G401 (cell line): ENCODE measurements at places on chromosomes 5 and 9.

- no peak for DNase-seq
Observed at GRCh38 chr9:95605101-95605500, 88.3 kb upstream of the PTCH1 start.

GRCh38 chr5:87069974-87070608 lies 197.6 kb upstream of the RASA1 start:
- peak; percentile 18 for DNase-seq

- DNase-seq, result no peak
Observed at GRCh38 chr5:150323092-150323491, 20.4 kb upstream of the ARSI start.

DNA sequence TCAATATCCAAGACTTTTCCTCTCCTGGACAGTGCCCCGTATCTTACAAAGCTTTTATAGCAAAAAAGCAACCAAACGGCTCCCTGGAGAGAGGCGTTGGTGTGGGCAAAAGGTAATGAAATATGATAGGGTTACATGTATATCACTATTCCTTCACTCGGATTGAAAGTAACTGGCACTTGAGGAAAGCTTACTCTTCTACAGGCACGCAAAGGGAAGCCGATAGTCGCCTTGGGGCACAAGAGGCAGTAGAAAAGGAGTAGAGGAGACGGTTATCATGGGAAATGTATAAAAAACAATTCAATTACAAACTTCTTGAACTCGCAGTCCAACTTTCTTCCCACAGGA lies 1.1 kb downstream of the DIAPH1 start:
- no peak for DNase-seq

DNA sequence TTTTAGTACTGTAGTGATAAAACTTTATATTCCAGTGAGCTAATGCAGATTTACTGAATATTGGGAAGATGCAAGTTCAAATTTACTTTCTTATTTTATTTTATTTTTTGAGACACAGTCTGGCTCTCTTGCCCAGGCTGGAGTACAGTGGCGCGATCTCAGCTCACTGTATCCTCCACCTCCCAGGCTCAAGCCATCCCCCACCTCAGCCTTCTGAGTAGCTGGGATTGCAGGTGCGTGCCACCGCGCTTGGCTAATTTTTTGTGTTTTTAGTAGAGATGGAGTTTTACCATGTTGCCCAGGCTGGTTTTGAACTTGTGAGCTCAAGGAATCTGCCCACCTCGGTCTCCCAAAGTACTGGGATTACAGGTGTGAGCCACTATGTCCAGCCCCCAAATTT lies 9.9 kb downstream of the PHAX start:
- no peak for DNase-seq

DNA sequence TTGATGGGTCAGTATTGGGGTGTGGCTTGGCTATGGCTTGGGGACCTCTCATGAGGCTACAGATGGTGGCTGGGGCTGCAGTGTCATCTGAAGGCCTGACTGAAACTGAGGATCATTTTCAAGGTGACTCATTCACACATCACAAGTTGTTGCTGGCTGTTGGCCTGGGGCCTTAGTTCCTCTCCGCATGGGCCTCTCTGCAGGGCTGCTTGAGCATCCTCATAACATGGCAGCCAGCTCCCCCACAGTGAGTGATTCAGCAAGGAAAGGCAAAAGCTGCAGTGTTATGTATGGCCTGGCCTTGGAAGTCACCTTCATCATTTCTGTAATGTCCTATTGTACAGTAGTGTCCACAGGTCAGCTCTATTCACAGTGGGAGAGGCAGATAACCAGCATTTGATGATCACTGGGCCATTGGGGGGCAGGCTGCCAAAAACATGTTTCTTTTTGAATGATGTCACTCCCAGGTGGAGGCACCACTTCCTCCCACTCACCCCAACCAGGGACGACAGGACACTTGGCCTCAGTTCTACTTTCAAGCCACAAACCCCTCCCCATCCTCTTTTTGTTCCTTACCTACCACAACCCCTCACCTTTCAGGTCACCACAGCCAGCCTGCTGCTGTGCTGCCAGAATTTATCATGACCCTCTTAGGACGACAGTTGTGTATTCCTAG lies 14.4 kb downstream of the FGD3 start:
- no peak for DNase-seq

DNA sequence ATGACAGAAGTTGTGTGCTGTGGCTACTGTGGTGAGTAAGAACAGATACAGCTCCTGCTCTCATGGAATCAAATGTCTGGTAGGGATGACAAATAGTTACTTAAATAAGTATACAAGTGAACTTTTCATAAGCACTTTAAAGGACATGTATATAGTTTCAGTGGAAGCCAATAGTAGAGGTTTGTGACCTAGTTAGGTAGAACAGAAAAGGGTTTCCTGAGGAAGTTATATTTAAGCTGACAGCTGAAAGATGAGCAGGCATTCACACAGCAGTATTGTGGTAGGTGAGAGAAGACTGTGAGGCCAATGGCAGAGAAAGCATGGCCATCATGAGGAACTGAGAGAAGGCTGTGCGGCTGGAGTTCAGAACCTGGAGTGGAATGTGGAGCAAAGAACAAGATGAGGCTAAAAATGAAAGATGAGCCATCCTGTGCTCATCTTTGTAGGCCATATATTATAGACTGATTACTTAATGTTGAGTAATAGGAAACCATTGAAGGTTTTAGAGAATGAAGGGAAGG lies 15.4 kb downstream of the FAM174A start:
- no peak for DNase-seq

DNA sequence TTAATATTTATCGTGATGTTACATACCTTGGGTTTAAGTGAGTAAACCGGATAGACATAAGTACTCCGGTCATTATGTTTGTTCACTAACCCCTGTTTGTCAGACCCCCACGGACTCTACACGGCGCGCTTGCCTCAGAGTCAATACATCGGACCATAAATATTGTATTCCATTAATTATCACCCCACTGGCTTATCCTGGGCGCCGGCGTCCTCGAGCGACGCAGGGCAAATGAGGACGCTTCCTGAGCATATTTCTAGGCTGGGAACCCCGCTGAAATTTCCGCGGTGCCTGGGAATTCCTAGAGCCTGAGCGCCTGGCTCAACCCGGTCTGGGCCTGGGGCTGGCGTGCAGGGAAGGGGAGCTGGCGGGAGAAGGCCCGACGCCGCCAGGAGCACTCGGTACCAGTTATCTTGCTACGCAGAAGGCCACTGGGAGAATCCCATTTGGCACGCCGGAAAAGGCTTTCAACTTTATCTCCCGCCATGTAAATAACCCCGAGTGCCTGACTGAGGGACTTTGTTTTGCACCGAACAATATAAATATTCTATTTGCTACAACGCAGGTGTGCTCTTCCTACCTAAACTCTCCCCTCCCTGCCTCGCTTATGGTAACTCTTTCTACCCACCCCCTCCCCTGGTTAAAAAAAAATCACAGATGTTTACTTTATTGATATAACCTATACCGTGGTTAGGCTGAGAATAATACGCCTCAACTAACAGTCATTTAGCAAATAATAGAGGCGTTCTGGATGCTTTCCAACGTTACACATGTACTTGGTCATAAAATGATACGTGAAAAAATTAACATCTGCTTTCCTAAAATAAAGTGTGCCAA lies 19.4 kb downstream of the NR2F1 start:
- DNase-seq, result peak; percentile 81

- DNase-seq, result no peak
Observed at GRCh38 chr5:35319333-35320002, 89.2 kb upstream of the PRLR start.

- peak; percentile 84 for DNase-seq
Observed at GRCh38 chr5:160802592-160802991, 49.4 kb downstream of the ATP10B start.

GRCh38 chr9:92377876-92378275 lies 26.5 kb downstream of the OGN start:
- no peak for DNase-seq

GRCh38 chr5:135196483-135196882 lies 162.5 kb upstream of the PITX1 start:
- no peak for DNase-seq

DNA sequence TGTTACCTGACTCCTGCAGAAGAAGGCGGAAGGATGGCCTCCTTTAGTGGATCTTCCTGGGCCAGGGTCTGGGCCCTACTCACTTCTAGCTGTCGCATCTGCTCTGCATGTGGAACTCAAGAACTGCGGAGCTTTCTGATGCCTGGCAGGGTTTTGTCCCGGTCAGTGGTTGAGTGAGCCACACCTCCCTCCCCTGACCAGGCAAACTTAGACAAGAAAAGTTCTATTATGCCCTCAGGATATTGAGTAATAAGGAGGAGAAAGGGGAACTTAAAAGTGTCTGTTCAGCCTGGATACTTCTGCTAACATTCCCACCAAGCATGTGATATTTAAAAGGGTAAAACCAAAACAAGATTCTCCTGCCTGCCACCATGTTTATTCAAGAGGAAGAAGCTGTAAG lies at the start of gene FYB1:
TSS of gene FYB1 (minus strand) at position 127 of the 400 bp plus-strand sequence. CDS start 16,603 bp downstream, outside the sequence.
- no peak for DNase-seq

DNA sequence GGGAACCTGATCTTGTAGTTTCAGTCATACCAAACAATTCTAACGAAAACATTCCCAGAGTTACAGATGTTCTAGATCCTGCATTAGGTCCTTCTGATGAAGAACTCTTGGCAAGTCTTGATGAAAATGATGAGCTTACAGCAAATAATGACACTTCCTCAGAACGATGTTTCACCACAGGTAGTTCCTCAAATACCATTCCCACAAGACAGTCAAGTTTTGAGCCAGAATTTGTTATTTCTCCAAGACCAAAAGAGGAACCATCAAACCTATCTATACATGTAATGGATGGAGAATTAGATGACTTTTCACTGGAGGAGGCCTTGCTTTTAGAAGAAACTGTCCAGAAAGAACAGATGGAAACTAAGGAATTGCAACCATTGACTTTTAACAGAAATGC lies 21.0 kb downstream of the RMI1 start:
- no peak for DNase-seq

- DNase-seq, result no peak
Observed at GRCh38 chr9:6917162-6917561, 159.4 kb downstream of the KDM4C start.

DNA sequence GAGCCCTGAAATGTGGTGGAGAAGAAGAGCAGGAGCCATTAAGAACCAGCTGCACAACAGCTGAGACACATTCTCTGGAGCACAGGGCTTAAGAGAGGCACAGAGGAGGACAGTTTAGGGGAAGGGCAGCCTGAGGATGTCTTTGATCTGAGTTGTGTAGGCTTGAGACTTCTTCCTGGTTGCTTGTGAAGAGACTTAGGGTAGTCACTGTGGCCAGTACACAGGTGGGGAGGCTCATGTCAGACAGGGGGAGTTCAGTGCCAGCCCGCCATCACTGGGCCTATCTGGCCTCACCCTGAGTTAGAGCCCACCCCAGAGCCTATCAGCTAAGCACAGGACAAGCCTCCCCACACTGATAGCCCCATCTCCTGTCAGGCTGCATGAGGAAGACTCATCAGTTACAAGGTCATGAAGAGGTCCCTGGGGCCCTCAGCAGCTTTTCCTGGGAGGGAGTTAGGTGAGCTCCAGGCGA lies 19.8 kb downstream of the SLC22A4 start:
- DNase-seq, result no peak

DNA sequence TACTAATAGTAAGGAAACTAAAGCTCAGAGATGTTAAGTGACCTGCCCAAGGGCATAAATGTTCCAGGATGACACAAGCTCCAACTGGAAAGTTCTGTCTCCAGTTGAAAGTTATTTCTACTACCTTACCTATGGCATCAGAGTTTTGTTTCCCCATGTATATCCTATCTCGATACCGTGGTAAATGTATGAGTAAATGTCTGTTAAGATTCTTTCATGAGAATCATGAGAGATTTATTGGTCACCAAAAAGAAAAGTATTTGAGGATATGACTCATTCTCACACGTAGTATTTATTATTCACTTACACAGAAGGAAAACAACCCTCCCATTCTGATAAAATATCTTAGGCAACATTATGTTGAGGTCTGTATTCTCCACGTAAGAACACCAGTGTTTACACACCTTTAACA lies 11.1 kb upstream of the SHOC1 start:
- DNase-seq, result no peak

DNA sequence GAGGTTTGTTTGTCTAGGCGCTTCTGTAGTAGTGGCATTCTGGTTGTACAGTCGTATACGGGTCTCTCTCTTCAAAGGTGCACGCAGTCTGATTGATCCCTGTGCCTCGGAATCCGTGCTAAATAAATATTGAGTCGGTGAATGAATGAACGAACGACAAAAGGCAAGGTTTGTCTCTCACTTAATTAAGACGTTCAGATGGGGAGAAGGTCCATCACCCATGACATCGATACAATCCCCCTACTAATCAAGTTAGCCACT lies 500 bp upstream of the CREBRF start:
- DNase-seq, result no peak

DNA sequence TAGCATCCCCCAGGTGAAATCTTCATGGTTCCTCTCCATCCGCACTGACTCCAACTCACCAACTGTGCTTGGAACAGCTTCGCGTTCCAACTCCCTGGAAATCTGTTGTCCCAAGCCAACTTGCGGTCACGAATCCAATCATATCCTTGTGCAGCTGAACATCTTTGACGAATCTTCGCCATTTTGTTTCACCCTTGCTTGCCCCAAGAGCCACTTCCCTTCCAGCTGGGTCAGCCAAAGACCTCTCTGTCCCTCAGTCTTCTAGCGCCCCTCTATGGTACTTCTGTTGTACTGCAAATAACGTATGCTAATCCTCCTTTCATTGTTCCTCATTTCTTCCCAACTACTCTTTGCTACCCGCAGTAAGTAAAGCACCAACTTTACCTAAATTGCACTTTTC lies 61.0 kb upstream of the TARS1 start:
- DNase-seq, result no peak

DNA sequence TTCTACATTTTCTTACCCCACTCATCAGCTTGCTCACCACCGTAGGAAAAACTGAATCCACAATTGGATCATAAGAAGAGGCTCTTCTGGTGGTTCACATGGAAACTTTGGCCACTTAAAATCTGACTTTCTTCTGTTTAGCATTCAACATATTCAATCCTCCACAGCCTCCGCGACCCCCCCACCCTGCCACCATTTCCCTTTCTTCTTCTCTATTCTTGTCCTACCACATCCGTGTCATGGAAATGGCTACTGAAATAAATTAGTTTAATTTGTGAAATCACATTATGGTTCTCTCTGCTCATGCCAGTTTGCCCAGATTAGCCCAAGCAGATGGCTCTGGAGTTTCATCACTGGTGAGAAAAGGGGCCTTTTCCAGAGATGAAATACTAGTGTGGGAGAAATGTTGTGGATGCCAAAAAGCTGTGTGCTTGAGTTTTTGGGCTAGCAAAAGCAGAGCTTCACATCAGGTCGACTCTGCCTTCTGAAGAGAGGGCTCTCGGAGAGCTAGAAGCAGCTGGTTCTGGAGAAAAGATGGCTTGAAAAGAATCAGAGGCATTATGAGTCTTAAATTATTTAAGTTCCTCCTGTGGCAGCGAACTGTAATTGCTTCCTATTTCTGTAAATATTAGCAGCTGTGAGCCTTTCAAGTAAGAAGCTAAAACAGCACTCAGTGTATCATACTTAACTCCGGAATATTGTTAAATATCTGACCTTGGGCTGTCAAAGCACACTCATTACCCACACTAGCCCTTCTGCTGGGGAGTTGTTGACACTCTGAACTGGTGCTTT lies 107.1 kb downstream of the MAT2B start:
- no peak for DNase-seq

DNA sequence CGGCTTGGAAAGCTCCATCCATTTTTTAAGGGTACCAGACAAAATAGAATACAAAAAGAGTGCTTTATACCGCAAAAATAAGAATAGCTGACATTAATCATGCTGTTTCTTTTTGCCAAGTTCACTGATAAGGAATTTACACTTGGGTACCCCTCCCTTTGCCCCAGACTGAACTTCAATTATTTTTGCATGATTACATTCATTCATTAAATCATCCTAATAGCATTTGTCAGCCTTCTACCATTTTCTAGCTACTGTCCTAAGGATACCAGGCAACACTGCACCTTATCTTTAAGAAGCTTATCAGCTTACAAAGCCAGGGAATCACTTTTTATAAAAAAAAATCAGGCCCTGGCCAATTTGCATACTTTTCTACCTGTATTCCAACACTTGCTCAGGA lies 48.4 kb downstream of the YIPF5 start:
- no peak for DNase-seq
